ENCODE measurements at places on chromosomes 4 and X.

DNA sequence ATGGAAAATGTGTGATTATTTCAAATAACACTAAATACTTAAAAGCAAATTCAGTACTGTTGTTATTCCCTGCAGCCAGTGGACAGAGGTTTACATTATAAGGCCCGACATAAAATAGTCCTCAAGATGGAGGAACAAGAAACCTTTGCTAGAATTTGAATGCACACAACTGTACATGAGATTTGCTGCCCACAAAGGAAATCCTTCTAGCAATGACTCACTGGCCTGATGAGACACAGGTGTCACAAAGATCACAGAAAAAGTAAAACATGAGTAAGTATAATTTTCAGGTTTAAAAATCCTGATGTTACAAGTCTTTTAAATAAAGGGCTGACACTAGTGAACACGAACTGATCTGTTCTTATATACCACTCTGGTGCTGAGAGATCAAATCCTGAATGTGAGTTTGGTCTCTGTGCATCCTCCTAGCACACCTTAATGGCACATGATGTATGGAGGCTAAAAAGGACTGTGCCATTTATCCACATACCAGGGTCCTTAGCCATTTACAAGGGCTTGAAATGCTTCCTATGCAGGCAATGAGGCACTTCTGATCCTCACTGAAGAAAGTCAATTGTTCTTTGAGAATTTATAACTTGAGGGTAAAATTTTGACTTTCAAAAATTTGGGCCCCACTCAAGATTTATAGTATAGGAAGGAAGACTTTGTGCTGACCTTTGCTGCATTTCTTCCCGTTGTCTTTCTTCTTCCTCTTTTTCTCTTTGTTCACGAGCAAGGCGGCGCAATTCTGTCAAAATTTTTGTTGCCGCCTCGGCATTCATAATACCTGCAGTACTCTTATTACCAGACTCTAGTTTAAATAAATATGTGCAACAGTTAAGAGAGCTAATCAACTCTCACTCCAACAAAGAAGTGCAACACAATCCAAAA lies 23.0 kb downstream of the MAP7D3 start:
- no peak overlapping the region for H3K27ac ChIP-seq
- no peak overlapping the region for H3K4me3 ChIP-seq
- no peak for DNase-seq
- H3K36me3 ChIP-seq: peaks cover 8% of the 10 kb centered on the region

DNA sequence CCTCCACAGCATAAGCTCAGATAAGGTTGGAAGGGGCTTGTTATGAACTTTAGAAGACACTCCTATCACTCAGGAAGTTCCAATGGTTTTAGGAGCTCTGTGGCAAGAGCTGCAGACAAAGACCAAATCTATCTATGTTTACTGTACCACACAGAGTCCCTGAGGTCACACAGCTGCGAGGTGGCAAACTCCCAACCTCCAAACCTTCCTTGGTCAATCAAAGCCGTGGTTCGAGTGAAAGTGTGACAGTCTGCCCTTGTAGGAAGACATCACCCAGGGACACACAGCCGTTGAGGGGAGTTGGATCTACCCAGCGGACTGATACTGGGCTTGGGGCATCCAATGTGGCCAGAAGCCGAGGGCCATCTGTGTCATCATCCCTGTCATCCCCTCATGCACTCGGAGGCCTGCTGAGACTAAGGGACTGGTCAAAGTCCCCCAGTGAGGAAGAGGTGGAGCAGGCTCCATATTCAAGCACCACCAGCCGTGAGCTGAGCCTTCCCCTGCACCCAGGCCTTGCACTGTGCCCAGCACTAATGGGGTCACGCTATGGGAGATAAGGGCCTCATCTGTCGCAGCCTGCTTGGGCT lies 26.8 kb downstream of the MAN2B2 start:
- H3K36me3 ChIP-seq: no peaks in the 10 kb centered on the region
- no peak for DNase-seq
- no peaks in the 10 kb centered on the region for H3K4me1 ChIP-seq
- no peak overlapping the region for H3K4me3 ChIP-seq
- H3K27ac ChIP-seq: no peak overlapping the region

GRCh38 chr4:119518915-119519410 lies 109.6 kb downstream of the PDE5A start:
- H3K4me3 ChIP-seq: no peak overlapping the region
- H3K27me3 ChIP-seq: no peaks in the 10 kb centered on the region
- peaks cover 17% of the 10 kb centered on the region for H3K36me3 ChIP-seq
- no peak overlapping the region for H3K27ac ChIP-seq
- peaks cover 19% of the 10 kb centered on the region for H3K4me1 ChIP-seq

DNA sequence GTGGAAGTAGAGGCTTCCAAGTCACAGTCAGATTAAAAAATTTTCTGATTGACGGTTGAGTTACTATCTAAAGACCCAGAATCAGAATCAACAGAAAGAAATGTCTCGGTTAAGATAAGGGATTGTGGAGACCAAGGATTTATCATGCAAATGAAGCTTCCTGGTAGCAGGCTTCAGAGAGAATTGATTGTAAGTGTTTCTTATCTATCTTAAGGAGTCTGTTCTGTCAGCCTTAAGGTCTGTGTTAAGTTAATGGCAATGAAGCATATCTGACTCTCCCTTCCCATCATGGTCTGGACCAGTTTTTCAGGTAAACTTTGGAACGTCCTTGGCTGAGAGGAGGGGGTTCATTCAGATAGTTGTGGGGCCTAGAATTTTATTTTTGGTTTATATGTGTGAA lies 780.2 kb downstream of the FAM133A start:
- DNase-seq: no peak
- H3K36me3 ChIP-seq: no peaks in the 10 kb centered on the region
- H3K4me1 ChIP-seq: no peaks in the 10 kb centered on the region
- H3K27ac ChIP-seq: no peak overlapping the region
- H3K27me3 ChIP-seq: no peaks in the 10 kb centered on the region
- no peak overlapping the region for H3K4me3 ChIP-seq

GRCh38 chr4:41050116-41050515 lies 164.2 kb downstream of the APBB2 start:
- H3K27ac ChIP-seq: no peak overlapping the region
- no peak for DNase-seq
- H3K27me3 ChIP-seq: no peaks in the 10 kb centered on the region
- no peaks in the 10 kb centered on the region for H3K36me3 ChIP-seq
- H3K4me3 ChIP-seq: no peak overlapping the region
- peaks cover 12% of the 10 kb centered on the region for H3K4me1 ChIP-seq

GRCh38 chr4:128380306-128380705 lies 92.7 kb upstream of the PGRMC2 start:
- peaks cover 4% of the 10 kb centered on the region for H3K4me1 ChIP-seq
- no peak for DNase-seq
- H3K27ac ChIP-seq: no peak overlapping the region

DNA sequence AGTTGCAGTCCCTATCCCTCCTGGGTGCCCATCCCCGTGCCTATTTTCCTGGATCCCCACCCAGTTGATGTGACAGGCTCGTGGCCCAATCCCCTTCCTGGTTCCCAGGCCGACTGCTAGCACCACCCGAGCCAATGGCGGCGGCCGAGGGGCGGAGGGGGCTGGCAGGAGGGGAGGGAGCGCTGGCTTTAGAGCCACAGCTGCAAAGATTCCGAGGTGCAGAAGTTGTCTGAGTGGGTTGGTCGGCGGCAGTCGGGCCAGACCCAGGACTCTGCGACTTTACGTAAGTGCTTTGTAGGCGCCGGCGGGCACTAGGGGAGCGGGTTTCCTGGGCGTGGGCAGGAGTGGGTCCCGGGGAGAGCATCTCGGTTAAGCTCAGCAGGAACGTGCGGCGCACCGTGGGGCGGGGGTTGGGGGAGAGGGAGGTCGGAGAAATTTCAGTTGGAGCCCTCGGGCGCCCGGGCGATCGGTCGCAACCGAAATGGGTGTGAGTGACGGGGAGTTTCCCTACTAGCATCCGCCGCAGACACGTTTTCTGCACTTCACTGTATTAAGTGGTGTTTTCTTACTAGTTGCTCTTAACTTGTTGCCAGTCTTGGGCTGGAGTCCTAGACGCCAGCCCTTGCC lies at the start of gene PLS3:
Gene PLS3, plus strand, starts transcription at position 197 of the 627 bp plus-strand sequence. CDS start 49,077 bp downstream, outside the sequence.
- no peaks in the 10 kb centered on the region for H3K4me1 ChIP-seq
- no peaks in the 10 kb centered on the region for H3K36me3 ChIP-seq
- H3K27me3 ChIP-seq: peaks cover 28% of the 10 kb centered on the region
- DNase-seq: peak; percentile 78

DNA sequence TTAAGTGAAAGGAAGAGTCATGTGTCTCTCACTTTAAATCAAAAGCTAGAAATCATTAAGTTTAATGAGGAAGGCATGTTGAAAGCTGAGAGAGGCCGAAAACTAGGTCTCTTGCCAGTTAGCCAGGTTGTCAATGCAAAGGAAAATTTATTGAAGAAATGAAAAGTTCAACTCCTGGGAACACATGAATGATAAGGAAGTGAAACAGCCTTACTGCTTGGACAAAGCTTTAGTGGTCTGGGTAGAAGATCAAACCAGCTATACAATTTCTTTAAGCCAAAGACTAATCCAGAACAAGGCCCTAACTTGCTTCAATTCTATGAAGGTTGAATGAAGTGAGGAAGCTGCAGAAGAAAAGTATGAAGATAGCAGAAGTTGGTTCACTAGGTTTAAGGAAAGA lies 24.9 kb downstream of the RHOH start:
- no peak for DNase-seq
- no peaks in the 10 kb centered on the region for H3K36me3 ChIP-seq
- no peak overlapping the region for H3K4me3 ChIP-seq

- DNase-seq: no peak
- no peak overlapping the region for H3K4me3 ChIP-seq
- no peaks in the 10 kb centered on the region for H3K27me3 ChIP-seq
- no peaks in the 10 kb centered on the region for H3K4me1 ChIP-seq
- no peak overlapping the region for H3K27ac ChIP-seq
Observed at GRCh38 chrX:120200851-120201250, 42.4 kb downstream of the RHOXF2 start.

DNA sequence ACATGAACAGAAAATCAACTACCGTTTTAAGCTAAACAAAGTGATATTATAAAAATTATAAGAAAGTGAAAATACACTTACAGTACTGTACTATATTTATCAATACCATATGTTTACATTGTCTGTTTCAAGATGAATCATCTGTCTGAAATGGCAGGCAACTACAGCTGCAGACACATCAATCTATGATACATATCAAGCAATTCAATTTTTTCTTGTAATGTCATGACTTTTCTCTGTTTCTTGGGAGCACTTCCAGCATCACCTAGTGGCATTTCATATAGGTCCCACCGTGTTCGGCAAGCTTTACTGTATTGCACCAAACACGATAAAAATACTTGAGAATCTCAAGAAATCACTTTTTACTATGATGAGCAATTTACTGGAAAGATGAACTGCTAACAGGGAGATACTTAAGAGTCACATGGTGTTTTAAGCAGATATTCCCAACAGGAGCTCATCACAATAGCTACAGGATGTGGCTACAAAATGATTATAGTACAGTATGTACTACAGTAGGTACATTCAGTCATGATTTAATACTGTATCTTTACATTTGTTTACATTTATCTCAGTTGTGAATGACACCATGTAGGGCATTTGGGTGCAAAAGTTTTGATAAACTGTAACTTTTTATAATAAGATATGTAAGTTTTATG lies 207.4 kb downstream of the ADAM29 start:
- no peak for DNase-seq
- no peaks in the 10 kb centered on the region for H3K4me1 ChIP-seq
- H3K27ac ChIP-seq: no peak overlapping the region
- H3K36me3 ChIP-seq: no peaks in the 10 kb centered on the region
- no peaks in the 10 kb centered on the region for H3K27me3 ChIP-seq

- no peaks in the 10 kb centered on the region for H3K4me1 ChIP-seq
- H3K4me3 ChIP-seq: no peak overlapping the region
- no peak overlapping the region for H3K27ac ChIP-seq
- H3K27me3 ChIP-seq: no peaks in the 10 kb centered on the region
- DNase-seq: no peak
Observed at GRCh38 chrX:5802391-5802790, 426.3 kb downstream of the NLGN4X start.

DNA sequence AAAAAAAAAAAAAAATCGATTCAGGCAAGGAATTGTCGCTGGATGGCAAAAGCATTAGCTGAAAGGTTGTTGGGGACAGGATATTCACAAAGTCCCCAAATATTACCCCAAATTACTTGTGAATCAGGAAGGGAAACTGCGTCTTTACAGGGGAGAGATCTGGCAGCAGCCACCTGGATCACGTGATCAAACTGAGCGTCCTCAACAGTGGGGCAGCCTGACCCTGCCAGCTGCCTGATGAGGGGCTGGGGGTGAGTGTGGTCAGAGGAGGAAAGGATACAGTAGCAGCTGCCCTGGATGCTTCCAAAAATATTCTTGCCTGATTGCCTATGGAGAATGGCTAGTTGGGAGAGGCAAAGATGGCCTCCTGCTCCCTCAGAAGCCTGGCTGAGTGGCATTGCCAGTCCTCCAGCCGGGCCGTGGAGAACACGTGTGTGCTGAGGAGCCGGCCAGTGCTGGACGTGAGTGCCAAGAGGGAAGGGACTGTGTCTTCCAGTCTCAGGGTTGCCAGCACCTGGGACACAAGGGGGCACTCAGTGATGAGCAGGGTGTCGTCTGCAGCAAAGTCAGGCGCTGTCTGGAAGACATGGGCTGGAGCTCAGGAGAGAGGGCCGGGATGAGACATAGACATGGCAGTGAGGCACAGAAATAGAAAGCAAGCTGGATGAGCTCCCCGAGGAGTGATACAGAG lies 3.0 kb upstream of the LAGE3 start:
- H3K4me3 ChIP-seq: no peak overlapping the region
- no peaks in the 10 kb centered on the region for H3K27me3 ChIP-seq
- peak overlapping the region; percentile 64 for H3K27ac ChIP-seq
- H3K4me1 ChIP-seq: peaks cover 5% of the 10 kb centered on the region
- H3K36me3 ChIP-seq: no peaks in the 10 kb centered on the region

DNA sequence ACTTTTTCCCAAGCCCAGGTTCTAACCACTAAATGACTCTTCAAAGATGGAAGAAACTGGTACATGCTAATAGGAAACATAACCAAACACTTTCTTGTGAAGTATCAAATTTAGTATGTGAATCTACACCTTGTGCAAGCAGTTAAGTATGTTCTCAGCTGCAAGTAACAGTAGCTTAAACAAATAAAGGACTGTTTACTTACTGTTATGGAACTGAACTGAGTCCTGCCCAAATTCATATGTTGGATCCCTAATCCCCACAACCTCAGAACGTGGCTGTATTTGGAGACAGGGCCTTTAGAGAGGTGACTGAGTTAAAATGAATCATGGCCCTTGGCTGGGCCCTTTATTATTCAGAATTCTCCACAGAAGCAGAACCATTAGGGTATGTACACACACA lies 178.7 kb downstream of the KDR start:
- H3K27me3 ChIP-seq: no peaks in the 10 kb centered on the region
- H3K4me3 ChIP-seq: no peak overlapping the region
- no peaks in the 10 kb centered on the region for H3K36me3 ChIP-seq
- H3K27ac ChIP-seq: no peak overlapping the region
- no peak for DNase-seq

DNA sequence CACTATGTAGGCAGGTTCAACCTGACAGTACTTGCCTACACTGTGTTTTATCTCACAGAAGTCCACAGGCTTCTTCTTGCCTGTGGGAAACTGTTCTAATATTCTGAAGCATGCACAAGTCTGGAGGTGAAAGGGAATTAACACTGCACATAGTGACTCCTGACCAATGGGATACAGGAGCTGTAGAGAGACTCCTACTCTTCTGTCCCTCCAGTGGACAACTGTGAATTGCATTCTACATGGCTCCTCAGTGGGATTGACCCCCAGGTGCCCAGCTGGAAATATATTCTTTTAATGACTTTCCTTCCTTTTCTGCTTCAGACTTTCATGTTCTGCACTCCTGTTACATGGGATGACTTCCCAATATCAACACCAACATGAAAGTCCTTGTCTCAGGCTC lies 8.2 kb upstream of the YIPF6 start:
- H3K4me1 ChIP-seq: no peaks in the 10 kb centered on the region
- H3K27me3 ChIP-seq: peaks cover 5% of the 10 kb centered on the region
- H3K36me3 ChIP-seq: no peaks in the 10 kb centered on the region
- no peak overlapping the region for H3K4me3 ChIP-seq
- no peak overlapping the region for H3K27ac ChIP-seq
- no peak for DNase-seq
